ENCODE measurements at places on chromosomes 16 and 17.

GRCh38 chr16:997440-998051, 16.0 kb downstream of the SOX8 start:
- DNase-seq, result peak; percentile 25

DNA sequence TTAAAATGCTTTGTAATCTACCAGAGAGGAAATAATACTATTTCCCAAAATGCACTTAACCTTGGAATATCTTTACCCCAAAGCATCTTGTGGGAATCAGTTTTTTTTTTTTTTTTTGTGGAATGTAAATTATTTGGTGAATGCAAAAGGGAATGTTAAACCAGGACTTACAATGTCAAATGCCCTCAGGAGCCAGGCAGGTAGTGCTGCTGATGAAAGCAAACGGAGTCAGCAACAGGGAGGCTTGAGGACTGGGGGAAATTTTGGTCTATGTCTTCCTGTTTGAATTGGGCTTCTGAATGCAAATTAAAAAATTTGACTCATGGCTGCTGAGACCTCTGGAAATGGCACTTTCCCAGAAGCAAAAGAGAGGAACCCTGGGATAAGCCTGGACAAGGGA, 96.5 kb upstream of the NLRP1 start:
- no peak for DNase-seq

- no peak for DNase-seq
Measured at GRCh38 chr17:15256689-15257088, 8.4 kb downstream of the PMP22 start.

DNA sequence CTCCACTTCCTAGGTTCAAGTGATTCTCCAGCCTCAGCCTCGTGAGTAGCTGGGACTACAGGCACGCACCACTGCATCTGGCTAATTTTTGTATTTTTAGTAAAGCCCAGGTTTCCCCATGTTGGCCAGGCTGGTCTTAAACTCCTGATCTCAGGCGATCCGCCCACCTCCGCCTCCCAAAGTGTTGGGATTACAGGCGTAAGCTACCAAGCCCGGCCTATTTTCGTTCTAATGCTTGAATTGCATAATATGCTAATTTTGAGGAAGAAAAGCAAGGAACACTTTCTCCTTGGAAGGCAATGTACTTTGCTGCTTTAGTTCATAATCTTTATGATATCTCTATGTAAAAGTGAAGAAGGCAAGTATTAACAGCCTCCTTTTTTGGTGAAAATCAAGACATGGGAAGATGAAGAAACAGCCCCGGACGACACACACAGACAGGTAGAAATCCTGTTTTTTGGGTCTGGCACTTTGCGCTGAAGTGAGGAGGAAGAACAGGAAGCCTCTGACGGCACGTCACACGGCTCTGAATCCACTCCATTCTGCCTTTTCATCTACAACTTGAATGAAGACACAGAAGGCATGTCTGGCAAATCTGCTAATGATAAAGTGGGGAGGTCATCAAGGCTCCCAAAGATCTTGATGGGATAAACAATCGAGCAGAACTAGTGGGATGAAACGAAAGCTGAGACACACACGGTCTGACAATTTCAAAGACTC, 24.9 kb downstream of the VPS53 start:
- no peak for DNase-seq

GRCh38 chr17:51091635-51092034, 29.0 kb downstream of the SPAG9 start:
- DNase-seq, result no peak

DNA sequence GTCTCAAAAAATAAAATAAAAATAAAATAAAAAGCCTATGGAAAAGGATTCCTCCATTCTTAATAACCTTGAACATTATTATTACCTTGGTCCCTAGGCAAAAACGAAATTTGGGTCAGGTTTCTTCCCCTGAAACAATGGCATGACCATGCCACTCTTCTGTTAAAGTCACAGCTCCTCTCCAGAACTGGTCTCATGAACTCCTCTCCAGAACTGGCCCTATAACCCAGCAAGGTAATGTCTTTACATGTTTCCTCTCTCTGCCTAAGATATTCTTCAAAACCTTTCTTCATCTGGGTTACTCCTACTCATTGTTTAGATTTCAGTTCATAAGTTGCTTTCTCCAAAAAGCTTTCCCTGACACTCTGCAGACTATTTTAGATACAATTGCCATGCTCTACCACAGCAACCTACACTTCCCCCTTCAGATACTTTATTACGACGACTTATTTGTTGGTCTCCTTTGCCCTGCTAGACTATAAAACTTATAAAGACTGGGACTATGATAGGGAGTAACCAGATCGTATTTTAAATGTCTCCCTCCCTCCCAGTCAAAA, 13.5 kb downstream of the TRIM37 start:
- DNase-seq, result no peak

DNA sequence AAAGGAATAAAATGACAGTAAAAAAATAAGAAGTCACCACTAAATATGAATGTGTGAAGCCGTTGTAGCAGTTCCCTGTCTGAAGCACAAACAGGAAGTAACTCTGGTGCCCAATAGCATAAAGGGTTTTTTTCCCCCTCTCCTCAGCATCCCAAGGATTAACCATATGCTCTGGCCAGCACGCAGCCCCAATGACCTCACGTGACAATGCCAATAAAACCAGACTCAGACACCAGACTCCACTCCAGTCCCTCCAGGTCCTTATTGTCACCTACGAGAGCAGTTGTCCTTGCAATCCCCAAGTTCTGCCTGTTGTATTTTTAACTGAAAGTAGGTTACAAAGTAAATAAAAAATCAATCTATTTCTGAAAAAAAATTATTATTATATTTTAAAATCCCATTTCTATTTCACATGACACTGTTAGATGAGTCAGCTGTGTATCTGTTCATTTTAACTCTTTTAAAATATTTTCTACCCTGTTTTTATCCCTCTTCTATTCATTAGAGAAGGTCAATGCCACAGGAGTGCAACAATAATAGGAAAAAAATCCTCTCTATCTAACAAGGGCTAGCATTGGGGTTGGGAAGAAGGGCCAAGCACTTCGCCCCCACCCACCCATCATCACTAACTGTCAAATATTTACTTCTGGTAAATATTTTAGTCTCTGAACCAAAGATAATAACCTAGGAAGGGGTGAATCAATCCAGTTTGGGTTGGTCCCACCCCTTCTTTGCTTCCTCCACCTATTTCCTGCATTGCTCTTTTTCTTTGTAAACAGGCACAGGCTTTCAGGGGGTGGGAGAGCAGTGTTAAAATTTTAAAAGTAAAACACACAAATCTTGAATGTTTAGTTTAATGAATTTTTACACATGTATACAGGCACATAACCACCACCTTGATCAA, 6.6 kb downstream of the PRAC1 start:
- DNase-seq, result no peak

- peak; percentile 29 for DNase-seq
Measured at GRCh38 chr16:4915226-4915761, 21.7 kb downstream of the PPL start.

GRCh38 chr17:19716108-19717030, at the start of gene SLC47A2:
TSS of gene SLC47A2 (minus strand) at chr17:19716584. CDS start at chr17:19716555, 29 bp downstream.
- no peak for DNase-seq

- no peak for DNase-seq
Measured at GRCh38 chr16:56029026-56029425, 153.9 kb upstream of the CES5A start.

DNA sequence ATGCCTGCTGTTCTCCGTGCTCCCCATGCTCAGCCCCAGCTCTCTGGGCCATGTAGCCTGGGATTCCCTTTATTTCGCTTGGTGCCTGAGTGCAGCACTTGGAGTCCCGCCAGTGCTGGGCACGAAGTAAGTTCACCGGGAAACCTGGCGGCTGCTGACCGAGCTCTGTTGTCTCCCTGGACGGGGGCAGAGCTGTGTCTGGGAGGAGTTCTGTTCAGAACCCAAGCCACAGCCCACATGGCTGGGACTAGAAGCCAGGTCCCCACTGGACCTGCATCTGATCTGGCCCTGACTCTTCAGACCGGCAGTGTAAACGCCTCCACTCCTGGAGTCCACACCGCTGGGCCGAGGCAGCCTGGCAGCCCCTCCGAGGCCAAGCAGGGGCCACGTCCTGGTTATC, 37.5 kb upstream of the CIBAR2 start:
- DNase-seq, result no peak

- no peak for DNase-seq
Measured at GRCh38 chr17:11121341-11121985, 119.5 kb upstream of the SHISA6 start.

- DNase-seq, result no peak
Measured at GRCh38 chr17:78197147-78197832, 10.1 kb downstream of the AFMID start.

DNA sequence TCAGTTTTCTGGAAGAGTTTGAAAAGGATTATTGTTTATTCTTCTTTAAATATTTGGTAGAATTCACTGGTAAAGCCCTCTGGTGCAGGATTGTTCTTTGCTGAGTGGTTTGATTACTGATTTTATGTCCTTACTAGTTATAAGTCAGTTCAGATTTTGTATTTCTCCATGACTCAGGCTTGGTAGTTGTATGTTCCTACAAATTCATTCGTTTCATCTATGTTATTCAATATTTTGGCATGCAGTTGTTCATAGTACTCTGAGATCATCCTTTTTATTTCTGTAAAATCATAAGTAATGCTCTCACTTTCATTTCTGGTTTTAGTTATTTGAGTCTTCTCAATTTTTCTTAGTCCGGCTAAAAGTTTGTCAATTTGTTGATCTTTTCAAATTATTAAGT, 58.1 kb upstream of the CRYM start:
- no peak for DNase-seq

- no peak for DNase-seq
Measured at GRCh38 chr16:2816751-2817339, at the start of gene PRSS21. TSS of gene PRSS21 (plus strand) at chr16:2817237. CDS start at chr16:2817269, 32 bp downstream.

DNA sequence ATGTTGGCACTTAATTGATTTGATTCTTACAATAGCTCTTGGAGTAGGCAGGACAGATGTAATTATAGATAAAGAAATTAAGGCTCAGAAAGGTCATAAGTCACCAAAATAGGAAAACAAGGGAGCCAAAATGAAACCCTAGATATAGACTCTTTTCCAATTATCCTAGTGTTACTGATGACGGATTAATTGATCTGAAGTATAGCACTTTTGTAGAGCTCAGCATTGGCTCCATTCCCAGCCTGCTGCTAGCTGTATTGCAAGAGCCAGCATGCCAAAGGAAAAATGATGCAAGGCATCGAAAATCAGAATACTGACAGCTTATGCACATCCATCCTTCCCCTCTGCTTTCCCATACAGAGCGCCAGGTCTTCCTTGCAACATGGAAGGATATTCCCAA, 21.6 kb upstream of the RASL10B start:
- peak; percentile 51 for DNase-seq

DNA sequence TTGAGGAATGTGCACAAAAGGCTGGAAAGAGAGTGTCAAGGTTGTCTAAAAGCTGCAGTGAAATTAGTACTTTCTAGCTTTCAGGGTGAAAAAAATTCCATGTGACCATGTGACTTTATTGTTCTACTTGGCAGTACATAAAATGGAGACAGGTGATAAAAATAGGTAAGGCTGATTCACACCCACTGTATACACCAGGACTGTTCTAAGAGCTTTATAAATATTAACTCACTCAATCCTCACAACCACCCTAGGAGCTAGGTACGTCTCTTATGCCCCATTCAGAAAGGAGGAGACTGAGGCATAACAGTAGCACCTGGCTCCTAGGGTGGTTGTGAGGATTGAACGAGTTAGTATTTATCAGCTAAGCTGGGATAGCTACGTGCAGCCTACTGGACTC, 28.2 kb upstream of the DNAH17 start:
- DNase-seq, result no peak

GRCh38 chr17:37605081-37605480, 4.1 kb downstream of the SYNRG start:
- DNase-seq, result no peak

GRCh38 chr17:52106072-52106471, 52.4 kb downstream of the CA10 start:
- DNase-seq, result no peak

DNA sequence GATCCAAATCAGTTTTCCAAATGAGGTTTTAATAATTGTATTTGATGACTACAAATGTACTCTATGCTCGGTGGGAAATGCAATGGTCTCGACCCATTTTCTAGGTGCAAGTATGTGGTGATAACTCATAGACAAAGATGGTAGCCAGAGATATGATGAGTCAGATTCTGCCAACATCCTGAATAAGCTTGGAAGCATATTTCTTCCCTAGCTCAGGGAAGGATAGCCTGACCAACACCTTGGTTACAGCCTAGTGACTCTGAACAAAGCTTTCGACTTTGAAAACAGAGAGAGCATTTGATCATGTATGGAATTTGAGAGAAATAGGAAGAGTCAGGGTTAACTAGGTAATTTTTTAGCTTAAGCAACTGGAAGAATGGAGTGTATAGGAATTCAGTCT, 128.3 kb upstream of the MYOCD start:
- DNase-seq, result no peak

- DNase-seq, result peak; percentile 36
Measured at GRCh38 chr17:36072431-36073121, 8.5 kb downstream of the CCL18 start.

DNA sequence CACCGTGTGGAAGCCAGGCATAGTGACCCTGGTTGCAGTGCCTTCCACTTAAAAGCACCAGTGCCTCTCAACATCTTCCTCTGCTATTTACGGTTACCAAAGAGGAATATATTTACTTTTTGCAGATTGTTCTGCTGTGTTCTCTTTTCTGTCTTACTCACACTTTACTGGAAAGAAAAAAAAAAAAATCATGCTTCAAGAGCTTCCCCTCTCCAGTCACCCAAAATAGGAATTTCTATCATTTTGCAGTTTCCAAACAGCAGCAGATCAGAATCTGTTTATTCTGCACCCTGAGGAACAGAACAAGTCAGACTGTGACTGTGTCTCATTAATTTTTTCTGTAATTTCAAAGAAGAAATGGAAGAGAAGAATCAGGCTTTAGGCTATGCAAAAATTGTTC, 96.1 kb downstream of the KCNJ2 start:
- no peak for DNase-seq

DNA sequence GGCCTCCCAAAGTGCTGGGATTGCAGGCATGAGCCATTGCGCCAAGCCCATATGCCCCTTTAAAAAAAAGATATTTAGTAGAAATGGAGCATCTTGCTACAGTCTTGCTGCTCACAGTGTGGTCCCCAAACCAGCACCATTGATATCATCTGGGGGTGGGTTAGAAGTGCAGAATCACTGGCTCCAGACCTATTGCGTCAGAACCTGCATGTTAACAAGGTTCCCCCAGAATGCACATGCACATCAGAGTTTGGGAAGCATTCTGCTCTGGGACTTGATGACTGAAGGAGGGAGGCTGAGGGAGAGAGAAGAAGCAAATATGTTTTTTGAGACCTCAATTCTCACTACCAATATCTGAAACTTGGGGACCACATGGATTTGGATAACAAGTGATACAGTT, 16.0 kb upstream of the ARL4D start:
- no peak for DNase-seq

DNA sequence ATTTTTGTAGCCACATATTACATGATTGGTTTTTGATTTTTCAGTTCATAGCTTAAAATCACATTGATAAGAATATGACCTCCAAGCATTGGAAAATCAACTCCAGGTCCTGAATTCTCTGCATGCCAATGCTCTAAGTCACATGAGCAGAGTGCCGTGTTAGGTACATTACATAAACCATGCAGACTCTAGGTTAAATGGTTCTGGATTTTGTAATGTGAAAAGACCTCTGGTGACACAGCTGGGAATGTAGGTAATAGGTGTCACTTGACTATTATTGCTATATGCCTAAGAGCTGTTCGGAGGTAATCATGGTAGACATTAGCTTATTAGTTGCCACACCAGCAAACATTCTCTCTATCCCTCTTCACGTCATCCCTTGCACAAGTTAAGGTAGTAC, 231.1 kb upstream of the SALL1 start:
- no peak for DNase-seq

GRCh38 chr17:50893183-50893993, 27.2 kb upstream of the TOB1 start:
- DNase-seq, result peak; percentile 41

- no peak for DNase-seq
Measured at GRCh38 chr17:40178021-40178601, 841 bp downstream of the RAPGEFL1 start.

Data from fibroblast of pulmonary artery (primary cell).